ENCODE measurements at places on chromosomes 3 and 15.
A peak's percentile ranks its signal among the peaks of the same experiment; 100 is the strongest.

DNA sequence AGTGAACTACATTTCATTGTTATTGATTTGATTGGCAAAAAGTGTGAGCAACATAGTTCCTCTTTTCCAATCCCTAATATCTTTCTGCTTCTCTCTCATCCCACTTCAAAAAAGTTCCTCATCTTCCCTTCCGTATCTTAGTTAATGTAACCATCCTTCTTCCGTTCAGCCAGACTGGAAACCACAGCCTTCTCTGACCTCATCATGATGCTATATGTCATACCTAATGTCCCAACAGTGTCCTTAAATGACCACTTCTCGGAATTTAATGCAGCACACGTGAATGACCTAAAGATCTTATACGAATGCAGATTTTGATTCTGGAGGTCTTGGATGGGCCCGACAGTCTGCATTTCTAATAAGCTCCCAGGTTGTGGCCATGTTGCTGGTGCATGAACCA, 320.3 kb upstream of the SATB1 start:
- no peak for DNase-seq

DNA sequence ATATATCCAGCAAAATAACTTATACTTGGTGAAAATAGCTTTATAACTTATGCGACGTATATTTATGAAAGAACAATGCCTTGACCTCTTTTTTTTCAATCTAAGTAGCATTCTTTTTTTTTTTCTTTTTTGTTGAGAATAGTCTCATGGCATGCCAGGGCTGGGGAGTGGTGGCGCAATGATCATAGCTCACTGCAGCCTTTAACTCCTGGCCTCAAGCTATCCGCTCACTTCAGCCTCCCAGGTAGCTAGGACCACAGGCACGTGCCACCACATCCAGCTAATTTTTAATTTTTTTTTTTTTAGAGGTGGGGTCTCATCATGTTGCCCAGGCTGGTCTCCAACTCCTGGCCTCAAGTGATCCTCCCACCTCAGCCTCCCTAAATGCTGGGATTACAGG, 43.5 kb downstream of the RAB8B start:
- DNase-seq = no peak

GRCh38 chr15:40932156-40932555, 3.0 kb downstream of the DLL4 start:
- DNase-seq = no peak

DNA sequence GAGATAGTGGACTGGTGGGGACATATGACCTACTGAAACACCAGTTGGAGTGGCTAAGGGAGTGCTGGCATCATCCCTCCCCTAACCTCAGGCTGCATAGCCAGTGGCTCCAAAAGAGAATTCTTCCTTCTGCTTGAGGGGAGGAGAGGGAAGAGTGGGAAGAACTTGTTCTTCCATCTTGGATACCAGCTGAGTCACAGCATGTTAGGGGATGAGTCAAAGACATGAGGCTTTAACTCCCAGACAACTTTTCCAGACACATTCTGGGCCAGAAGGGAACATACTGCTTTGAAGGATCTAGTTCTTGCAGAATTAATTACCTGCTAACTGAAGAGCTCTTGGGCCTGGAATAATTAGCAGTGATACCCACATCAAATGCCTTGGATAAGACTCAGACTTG, 36.8 kb upstream of the PEX5L start:
- no peak for DNase-seq

DNA sequence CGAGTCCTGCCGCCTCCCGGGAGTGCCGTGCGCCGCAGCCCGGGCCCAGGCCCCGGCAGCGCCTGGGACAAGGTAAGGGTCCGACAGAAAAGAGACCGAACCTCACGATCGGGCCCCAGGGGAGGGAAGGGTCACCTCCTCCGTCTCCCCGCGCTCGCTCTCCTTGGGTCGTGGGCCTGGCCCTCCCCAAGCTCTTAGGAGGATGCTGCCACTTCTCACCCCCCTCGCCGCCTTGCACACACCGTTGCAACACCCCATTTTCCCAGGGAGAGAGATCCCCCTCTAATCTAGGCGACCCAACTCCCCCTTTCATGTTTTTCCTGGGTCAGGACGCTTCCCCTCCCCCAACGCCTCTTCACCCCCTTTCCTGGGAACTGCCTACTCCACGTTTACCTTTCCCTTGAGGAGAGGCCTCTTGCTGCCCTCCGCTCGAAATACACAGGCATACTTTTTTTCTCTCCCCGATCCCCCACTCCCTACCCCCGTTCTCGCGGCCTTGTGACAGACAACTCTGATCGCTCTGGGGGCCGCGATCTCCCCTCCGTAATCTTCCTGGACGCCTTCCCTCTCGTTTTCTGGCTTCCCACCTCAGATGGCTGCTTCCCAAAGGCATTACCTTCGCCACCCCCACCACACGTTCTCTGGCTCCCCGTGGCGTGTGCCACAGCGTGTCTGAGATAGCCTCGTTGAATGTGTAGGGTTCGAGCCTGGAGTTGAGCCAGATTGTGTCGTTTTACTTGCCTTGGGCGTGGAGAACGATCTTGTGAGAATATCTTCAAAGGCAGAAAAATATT, 688 bp downstream of the SETD5 start:
- DNase-seq = peak; percentile 36

DNA sequence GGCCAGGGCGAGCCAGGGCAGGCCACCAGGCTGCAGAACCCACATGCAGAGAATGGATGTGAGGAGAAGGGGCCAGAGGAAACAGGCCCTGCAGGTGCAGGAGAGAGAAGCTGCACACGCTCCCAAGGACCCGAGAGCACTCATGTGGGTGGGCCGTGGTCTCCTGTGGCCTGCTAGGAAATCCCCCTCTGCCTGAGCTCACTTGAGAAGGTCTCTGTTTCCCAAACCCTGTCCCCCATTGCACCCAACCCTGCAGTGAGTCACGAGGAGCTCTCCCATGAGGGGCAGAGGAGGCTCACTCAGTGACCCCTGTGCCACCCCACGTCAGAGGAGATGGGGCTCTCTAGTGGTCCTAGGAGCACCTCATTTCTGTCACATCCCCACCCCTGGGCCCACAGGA, 111.1 kb downstream of the KLF13 start:
- peak; percentile 71 for DNase-seq

DNA sequence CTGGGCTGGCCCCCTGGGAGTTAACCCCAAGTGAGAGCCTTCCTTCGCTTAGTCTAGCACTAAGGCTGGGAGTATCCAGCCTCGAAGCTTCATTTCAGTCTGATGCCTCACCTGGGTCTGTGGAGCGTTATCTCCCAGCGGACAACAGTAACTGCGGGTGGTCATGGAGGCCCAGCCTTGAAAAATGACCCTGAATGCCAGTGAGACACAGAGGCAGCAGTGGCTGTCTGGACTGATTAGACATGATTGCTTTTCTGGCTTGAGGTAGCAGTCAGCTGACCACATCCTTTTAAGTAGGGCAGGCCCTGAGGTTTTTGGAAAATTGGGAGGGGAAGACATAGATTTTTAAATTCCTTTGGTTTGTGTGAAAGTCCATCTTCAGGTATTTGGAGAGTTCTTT, 28.2 kb upstream of the TRIM59 start:
- DNase-seq = no peak

GRCh38 chr15:73752806-73753193, 351 bp downstream of the INSYN1 start:
- no peak for DNase-seq

- DNase-seq = no peak
Measured at GRCh38 chr15:38228618-38229017, 24.0 kb upstream of the SPRED1 start.

DNA sequence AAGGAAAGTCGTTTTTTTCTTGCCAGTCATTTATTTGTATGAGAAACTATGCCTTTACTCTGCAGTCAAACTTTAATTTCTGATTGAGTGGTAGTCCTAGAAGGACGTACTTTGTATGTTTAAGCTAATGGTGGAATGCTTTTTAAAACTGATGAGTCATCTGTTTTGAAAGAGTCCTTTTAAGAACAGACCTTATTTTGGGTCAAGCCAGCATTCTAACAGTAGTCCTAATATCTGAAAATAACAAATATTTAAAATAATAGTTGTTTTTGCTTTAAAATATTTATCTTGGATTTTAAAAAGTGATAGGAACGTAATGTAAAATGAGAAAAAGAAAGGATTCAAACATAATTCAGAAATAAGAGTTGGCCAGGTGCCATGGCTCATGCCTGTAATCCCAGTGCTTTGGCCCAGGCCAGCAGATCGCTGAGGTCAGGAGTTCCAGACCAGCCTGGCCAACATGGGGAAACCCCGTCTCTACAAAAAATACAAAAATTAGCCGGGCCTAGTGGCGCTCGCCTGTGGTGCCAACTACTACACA, 1.3 kb upstream of the LRRC58 start:
- DNase-seq = no peak

DNA sequence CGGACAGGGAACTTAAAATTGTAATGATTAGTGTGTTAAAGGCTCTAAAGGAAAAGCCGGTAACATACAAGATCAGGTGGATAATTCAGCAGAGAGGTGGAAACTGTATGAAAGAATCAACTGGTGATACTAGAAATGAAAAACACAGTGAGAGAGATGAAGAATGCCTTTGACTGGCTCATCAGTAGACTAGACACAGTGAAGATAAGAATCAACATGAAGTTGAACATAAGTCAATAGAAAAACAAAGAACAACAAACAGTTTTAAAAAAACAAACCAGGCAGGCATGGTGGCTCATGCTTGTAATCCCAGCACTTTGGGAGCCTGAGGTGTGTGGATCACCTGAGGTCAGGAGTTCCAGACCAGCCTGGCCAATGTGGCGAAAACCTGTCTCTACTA, 82.1 kb downstream of the KLF13 start:
- DNase-seq = no peak

DNA sequence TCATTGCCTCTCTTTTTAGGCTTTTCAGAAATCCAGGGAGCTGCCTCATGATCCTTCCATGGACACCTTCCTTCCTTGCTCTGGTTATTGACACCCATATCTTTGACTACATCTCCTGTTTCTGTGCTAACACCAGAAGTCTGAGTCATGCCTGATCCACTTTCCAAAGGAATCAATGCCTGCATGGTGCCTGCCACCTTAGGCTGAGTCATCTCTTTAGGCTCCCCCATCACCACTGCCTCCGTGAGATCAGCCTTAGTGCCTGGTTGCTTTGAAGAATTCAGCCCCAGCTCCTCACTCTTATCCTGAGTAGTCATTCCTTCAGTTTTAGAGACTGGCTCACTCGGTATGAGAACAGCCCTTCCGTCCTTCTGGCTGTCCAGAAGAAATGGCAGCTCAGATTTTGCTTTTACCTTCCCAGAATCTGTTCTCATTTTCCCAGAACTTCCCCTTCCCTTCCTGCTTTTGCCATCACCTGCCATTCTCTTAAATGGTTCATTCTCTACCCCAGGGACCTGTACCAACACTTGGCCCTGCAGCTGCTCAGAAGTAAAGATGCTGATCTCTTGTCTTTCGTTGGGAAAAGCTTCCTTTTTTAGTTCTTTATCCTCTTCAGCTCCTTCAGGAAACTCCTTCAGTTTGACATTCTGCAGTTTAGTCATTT, 105.3 kb downstream of the MAP4 start:
- no peak for DNase-seq

- no peak for DNase-seq
Measured at GRCh38 chr15:83784975-83785374, 131.1 kb downstream of the ADAMTSL3 start.

DNA sequence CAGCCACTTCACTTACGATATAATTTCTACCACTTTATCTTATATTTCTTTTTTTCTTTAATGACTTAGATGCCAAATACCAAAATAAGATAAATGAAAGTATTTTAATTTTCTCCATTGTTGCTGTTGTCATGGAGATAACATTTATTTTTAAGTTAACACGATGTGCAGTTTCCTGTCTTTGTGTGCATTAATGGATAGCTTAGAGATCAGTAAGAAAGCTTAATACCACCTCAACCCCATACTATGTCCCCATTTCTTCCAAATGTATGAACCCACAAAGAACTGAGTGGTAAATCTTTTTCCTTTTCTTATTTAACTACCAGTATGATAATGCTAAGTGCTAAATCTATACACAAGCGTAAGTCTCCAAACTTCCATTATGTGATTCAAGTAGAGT, 17.1 kb downstream of the PCNP start:
- DNase-seq = no peak

DNA sequence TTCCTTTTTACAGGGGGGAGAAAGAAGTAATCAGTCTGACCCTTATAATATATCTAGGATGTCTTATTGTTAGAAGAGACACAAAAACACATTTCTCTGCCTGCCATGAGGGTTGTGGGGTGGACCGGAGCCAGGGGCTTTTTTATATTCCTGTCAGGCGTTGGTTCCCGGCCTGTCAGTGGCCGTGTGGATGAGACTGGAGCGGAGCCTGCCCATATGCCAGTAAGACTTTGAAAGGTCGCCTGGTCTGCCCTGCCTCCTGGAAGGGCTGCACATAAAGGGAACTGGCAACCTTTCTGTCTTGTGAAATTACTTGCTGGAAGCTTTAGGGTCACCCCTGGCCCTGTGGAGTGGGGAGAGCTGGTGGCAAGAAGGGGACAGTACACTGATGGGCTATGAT, 34.7 kb downstream of the MAP3K13 start:
- DNase-seq = no peak

GRCh38 chr15:69557020-69557706, 104.5 kb downstream of the RPLP1 start:
- DNase-seq = no peak

- DNase-seq = no peak
Measured at GRCh38 chr3:76487446-76487845, 552.5 kb upstream of the ROBO2 start.

DNA sequence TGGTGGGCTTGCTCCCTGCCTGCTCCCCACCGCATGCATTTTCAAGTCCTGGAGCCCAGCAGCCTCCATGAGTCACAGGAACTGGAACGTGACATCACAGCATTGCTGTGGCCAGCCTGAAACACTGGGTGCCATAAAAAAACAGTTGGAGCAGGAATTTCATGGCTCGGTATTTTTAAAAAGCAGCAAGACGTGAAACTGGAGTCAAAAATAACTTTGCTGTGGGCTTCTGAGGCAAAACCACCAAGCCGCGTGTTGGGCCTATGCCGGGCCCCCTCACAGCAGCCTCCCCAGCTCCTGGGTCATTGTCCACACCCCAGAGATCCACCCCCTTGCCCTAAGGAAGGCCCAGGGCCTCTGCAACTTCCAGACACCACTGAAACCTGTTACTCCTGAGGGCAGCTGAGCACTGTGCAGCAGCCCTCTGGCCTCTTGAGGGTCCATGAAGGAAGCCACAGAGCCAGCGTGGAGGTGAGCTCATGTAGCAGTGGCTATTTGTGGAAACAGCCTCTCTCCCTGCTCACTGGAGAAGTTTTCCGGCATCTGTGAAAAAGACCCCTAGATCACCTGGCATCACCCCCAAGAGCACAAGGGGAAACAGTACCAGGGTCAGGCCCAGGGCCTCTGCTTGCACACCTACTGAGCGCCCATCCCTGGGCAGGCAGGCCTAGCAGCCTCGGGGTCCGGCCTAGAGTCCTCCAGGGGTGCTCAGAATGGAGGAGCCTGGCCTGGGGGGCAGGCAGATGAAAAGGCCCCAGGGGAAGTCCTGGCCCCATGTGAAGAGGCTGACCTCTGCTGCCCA, 34.0 kb upstream of the DUSP7 start:
- DNase-seq = no peak

GRCh38 chr3:17974206-17974841, 231.9 kb upstream of the TBC1D5 start:
- DNase-seq = no peak

DNA sequence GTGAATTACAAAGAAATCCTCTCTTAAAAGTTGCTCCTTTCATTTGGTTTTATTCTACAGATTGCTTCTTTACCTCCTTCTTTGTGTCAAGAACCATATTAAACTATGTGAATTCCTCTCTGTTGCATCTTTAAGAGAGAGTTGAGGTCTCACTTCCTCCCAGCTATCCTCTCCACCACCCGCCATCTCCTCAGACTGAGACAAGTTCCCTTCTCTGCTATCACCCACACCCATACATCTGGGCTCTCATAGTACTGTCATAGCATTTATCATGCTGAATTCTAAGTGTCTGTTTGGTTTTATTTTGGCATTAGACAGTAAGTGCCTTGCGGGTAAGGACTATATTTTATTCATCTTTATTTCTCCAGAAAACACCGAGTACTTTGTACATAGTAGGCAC, 54.2 kb downstream of the B3GALNT1 start:
- DNase-seq = no peak
